ENCODE measurements at places on chromosomes 3 and 15. TPM values are rescaled to one million over a fixed set of nuclear protein-coding genes. Genes with fewer than 3 reads are reported as not detected.

DAZL gene
- total RNA-seq, result not detected

SLC22A14 gene
- not detected for total RNA-seq

TTC21A gene
- total RNA-seq, result 2.6 TPM

REC114 gene
- total RNA-seq, result not detected

FBLN2 gene
- total RNA-seq, result 3.2 TPM

ERICH6 gene
- not detected for total RNA-seq

CTXN2 gene
- total RNA-seq, result not detected

HYKK gene
- 1.8 TPM for total RNA-seq

ZSCAN2 gene
- total RNA-seq, result 14.7 TPM

DPPA2 gene
- total RNA-seq, result not detected

GABRG3 gene
- not detected for total RNA-seq

ECE2 gene
- total RNA-seq, result not detected

PLCH1 gene
- total RNA-seq, result under 0.01 TPM

CGNL1 gene
- 19.2 TPM for total RNA-seq

EPHA6 gene
- total RNA-seq, result not detected

ADAMTS7 gene
- 4.6 TPM for total RNA-seq

ARNT2 gene
- 0.15 TPM for total RNA-seq

CISH gene
- total RNA-seq, result 0.15 TPM

IQCF5 gene
- total RNA-seq, result not detected

FETUB gene
- not detected for total RNA-seq

DHX30 gene
- 73.4 TPM for total RNA-seq

ULK3 gene
- 18.2 TPM for total RNA-seq
